Stimulated activated CD8-positive, alpha-beta memory T cell treated with anti-CD3 and anti-CD28 coated beads, Interleukin-15, amount 100 ng/mL, for 4 hours (primary cell): ENCODE measurements at places on chromosomes 2 and 18.

GRCh38 chr2:152278526-152278925 lies 56.4 kb upstream of the FMNL2 start:
- DNase-seq = no peak

GRCh38 chr18:62324181-62324828 lies 805 bp upstream of the TNFRSF11A start:
- DNase-seq = no peak

DNA sequence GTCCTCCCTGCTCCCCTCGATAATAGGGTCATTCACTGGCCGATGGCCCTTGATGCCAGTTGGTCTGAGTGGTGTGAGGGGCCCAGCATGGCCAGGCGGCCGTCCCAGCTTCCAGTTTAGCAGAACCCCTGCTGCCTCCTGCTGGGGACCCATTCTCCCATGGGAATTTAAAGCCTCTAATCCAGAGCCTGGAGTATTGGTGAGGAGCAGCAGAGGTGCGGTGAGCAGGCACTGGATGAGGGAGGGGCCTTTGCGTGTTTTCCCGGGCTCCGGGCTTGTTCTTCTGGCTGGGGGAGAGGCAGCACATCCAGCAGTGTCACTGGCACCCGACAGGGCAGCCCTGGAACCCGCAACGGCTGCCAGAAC lies 17.4 kb downstream of the KCNIP3 start:
- no peak for DNase-seq

- no peak for DNase-seq
These were observed 103.8 kb downstream of the HAUS1 start for GRCh38 chr18:46207985-46208384.

- no peak for DNase-seq
These were observed 187.6 kb downstream of the ZNF521 start for GRCh38 chr18:25164211-25164847.

GRCh38 chr2:174138161-174138560 lies 110.2 kb downstream of the OLA1 start:
- DNase-seq = no peak

- DNase-seq = no peak
These were observed 83.4 kb downstream of the XDH start for GRCh38 chr2:31331156-31331555.

DNA sequence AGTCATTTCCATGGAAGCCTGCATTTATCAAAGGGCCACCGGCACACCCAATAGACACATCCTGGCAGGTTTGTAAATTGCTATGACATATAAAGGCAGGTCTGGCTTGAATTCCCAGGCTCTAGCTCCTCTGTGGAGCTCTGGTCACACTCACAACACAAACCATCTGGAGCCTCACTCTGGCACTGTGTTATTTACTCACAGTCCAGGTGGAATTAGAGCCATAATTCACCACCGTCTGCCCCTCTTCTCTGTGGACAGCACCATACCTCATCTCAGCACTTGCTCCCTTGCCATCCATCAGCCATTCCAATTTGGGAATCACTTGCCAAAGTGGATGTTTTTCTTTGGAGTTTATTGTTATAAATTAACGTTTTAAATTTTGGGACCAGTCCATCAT lies 84.3 kb upstream of the OSR1 start:
- no peak for DNase-seq

- DNase-seq = no peak
These were observed 27.5 kb downstream of the ARL4C start for GRCh38 chr2:234469251-234469845.

GRCh38 chr18:25044694-25045093 lies 307.3 kb downstream of the ZNF521 start:
- DNase-seq = no peak

GRCh38 chr2:44836174-44836573 lies 105.3 kb upstream of the SIX3 start:
- DNase-seq = no peak

DNA sequence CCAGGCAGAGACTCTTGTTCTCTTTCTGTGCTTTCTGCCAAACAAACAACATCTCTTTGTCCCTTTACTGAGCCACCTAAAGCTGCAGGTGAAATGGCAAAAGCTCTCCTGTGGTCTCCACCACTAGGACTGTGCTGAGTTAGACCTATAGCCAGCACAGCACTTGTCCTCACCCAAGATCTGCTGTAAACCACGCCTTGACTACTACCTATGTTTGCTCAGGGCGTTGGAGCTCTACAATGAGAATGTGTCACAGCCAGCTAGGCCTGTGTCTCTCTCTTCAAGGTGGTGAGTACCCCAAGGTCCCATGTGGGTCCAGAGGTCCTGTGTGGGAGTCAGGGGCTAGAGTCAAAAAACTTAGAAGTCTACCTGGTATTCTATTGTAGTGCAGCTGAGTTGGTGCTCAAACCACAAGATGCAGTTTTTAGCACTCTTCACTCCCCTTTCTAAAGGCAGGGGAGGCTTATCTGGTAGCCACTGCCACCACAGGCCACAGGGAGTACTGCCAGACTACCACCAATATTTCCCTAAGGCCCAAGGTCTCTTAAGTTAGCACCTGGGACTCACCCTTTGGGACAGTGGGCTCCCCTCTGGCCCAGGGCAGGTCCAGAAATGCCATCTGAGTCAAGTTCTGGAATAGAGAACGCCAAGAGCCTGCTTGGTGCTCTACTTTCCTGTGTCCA lies 96.8 kb upstream of the RPRM start:
- DNase-seq = no peak

- peak; percentile 12 for DNase-seq
These were observed at the start of gene RSAD2 for GRCh38 chr2:6877402-6878304. Gene RSAD2 (plus strand): TSS chr2:6877777. CDS start chr2:6877801, 24 bp downstream.

DNA sequence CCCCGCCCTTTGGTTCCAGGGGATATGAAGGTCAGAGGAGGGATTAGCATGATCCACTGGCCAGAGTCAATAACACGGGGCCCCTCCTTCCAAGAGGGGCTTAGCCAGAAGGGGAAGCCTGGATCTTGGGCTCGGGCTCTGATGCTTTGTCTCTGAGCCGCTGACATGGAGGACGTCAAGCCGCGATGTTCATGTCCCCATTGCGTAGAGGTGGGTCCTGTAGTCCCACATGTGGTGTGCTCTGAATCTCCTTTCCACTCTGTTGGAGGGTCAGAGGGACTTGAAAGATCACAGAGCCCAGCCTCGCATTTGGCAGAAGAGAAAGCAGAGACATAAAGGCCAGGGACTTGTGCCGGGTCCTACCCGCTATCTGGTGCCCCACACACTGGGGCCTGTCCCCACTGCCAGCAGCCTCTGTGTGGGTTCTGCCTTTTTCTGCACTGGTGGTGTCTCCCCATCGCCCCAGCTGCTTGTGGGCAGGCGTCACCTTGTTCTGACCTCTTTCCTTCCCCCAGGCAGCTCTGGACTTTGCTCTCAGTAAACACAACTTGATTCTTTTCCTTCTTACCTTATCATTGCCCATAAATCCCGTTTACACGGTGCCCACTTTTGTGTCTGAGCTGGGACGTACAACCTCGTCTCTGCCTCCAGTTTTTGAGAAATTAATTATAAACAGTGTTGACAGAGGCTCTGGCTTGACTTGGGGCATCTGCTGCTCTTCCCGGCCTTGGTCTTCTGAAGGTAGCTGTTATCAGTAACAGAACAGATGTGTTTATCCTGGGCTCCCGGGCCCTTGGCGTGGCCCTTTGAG lies 48.8 kb downstream of the SH3BP4 start:
- no peak for DNase-seq

GRCh38 chr2:32464431-32464830 lies 107.6 kb downstream of the BIRC6 start:
- DNase-seq = no peak

DNA sequence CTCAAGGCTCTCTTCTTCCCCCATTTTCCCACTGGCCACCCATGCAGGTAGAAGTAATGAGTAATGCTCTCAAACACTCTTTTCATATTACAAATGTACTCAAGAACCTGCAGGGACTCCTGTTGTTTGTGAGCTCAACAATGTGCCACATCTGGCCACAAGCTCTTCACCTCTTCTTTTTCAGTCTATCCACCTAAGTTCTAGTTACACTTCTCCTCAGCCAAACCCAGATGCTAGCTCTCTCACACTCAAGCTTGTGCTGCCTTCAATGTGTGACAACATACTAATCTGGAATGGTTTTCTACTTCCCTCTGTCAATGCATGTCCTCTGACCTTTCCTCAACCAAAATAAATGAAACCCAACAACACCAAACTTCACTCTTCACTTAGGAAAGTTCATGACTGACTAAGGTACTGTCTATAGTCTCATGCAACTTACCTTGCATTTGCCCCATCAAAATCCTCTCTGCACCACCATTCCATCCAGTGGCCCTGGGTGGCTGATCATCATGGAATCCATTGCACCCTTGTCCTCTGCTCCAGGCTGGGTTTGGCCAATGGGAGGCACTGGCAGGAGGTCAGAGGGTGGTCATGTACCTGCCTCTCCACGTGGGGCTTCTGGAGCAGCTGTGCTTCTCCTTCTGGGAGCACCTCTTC lies 5.3 kb upstream of the IL18R1 start:
- no peak for DNase-seq

DNA sequence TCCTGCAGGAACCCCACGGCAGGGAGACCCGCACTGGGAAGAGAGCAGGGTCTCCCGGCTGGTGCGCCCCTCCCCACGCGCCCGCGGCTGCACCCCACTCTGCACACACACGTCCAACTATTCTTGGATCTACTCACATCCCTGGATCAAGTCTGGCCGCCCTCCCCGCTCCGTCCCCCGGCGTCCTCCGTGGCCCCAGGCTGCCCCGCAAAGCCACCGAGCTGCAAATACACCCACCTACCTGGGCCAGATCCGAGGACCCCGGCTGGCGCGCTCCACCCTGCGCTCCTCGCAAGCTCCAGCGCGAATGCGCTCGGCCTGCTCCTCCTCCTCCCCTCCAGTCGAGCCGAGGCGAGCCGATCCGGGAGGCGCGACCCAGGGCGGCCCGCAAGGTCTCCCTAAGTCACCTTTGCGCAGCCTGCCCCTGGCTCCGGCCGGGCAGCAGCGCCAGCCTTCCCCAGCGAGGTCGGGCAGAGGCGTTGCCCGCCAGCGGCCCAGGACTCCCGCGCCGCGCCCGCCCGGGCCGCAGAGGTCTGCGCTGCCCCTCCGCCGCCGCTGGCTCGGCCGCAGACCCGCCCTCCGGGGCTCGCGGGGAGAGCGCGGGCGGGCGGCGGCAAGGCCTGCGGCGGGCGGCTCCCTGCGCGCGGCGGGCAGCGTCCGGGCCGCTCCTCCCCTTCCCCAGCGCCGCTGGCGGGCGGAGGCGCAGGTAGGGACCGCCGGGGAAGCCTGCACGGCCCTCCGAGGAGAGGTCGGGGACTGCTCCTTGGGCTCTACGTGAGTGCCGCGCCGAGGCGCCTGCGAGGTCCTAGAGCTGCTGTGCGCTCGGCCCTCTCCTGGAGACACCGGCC lies 126.0 kb downstream of the OSBPL1A start:
- DNase-seq = no peak

GRCh38 chr2:85997017-85997970 lies 108.4 kb downstream of the POLR1A start:
- DNase-seq = no peak

DNA sequence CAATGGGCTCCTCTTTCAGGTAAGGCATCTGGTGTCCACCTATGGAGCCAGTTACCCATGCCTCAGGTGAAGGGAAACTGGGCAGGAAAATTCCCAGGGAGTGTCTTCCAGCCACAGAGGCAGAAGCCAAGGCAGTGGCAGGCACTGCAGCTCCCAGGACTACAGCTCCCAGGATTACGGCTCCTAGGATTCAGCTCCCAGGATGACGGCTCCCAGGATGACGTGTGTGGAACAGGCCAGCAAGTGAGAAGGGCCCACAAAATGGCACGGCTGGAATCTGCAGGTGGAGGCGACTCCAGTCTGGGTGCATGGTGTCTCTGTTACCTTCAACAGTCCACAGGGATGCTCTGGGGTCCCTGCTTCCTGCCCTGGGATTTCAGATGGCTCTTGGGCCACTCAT lies 92.1 kb downstream of the PTGR3 start:
- DNase-seq = no peak

DNA sequence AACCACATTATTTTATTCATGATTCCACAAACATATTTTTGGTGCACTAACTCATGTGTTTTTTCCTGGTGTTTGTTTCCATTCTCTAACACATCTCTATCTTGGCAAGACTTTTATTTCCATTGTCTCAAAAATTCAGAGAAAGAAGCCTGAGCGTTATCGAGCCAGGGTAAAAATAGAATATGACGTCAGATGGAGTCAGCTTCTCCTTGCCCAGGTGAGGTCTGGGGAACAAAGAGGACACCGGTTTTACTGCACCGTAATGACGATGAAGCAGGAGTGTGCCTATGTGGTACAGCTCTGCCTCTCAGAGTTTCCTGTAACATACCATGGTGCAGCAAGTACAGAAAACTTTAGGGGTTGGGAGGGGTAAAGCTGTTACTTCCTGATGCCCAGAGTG lies 661.6 kb downstream of the PLCL1 start:
- DNase-seq = no peak

- no peak for DNase-seq
These were observed 26.5 kb downstream of the CRACDL start for GRCh38 chr2:98909317-98910211.

- DNase-seq = no peak
These were observed 64.3 kb upstream of the MSTN start for GRCh38 chr2:190126798-190127197.

DNA sequence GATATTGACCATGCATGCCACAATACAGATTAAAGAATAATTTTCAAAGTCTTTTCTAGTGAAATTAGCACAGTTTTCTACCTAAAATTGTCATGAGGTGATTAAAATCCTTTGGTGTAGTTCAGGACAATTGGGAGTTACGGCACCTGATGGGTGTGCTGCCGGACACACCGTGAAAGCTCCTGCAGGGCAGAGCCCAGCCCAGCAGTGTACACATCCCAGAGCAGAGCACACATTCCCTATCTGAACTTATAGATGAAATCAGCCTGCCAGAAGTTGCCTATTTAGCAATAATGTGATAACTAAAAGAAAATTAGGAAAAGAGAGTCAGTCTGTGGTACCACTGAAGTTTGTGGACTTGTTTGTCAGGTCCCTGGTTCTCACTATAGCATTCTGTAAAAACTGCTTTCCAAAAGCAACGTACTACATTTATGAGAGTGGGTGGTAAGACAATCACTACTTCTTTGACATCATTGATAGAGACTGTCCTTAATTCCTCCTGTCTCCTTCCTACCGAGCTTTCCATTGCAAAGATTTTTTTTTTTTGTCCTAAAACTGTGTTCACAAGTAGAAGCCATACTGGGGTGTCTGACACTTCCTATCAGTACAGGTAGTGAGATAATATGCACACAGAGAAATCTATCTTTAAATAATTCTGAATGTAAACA lies 3.4 kb downstream of the CYTIP start:
- no peak for DNase-seq

GRCh38 chr2:100060875-100061274 lies 81.5 kb downstream of the AFF3 start:
- DNase-seq = no peak

DNA sequence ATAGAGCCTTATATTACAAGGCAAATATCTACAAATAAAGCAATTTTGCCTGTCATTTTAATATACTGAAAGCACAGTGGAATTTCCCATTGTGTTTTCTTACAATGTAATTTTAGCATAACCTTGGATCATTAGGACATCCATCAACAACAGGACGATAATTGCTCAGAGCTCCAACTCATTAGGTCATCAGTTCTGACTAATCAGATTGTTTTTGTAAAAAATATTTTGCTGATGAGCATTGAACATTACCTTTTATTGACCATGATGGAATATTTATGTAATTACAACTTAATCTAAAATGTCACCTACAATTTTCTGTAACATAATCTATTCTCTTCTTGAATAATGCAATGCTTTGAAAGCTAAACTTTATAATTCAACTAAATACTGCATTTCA lies 215.3 kb upstream of the DSEL start:
- DNase-seq = no peak
